Mesothelial cell of epicardium (in vitro differentiated cells): ENCODE measurements at places on chromosomes 12 and 14. TPM values are rescaled to one million over a fixed set of nuclear protein-coding genes. Genes with fewer than 3 reads are reported as not detected.
A peak's percentile ranks its signal among the peaks of the same experiment; 100 is the strongest.

- no peak overlapping the region for H3K4me3 ChIP-seq
- H3K27ac ChIP-seq: no peak overlapping the region
- no peaks in the 10 kb centered on the region for H3K27me3 ChIP-seq
- peaks cover 23% of the 10 kb centered on the region for H3K4me1 ChIP-seq
- no peaks in the 10 kb centered on the region for H3K36me3 ChIP-seq
Measured at GRCh38 chr12:51348116-51348515, 1.6 kb upstream of the CELA1 start.

DNA sequence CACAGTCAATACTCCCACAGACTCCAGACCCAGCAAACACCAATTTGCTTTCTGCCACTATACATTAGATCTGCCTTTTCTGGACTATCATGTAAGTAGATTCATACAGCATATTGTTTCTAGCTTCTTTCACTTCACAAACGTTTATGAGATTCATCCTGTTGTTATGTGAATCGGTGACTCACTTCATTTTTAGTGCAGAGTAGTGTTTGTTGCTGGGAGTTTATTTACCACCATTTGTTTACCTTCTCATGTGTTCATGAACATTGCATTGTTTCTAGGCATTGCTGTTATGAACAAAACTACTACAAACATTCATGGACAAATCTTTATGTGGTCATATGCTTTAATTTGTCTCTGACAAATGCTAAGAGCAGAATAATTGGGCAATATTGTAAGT, 807.8 kb upstream of the TMEM132C start:
- H3K27me3 ChIP-seq: peaks cover 78% of the 10 kb centered on the region
- H3K4me1 ChIP-seq: peaks cover 2% of the 10 kb centered on the region
- DNase-seq: no peak
- H3K4me3 ChIP-seq: no peak overlapping the region

- no peak overlapping the region for H3K4me3 ChIP-seq
- no peak overlapping the region for H3K27ac ChIP-seq
- peaks cover 19% of the 10 kb centered on the region for H3K4me1 ChIP-seq
Measured at GRCh38 chr14:91153360-91153759, 39.5 kb downstream of the DGLUCY start.

- H3K4me3 ChIP-seq: no peak overlapping the region
- peaks cover 64% of the 10 kb centered on the region for H3K27me3 ChIP-seq
- no peaks in the 10 kb centered on the region for H3K36me3 ChIP-seq
- no peak overlapping the region for H3K27ac ChIP-seq
- no peak for DNase-seq
Measured at GRCh38 chr14:20667957-20668356, 16.4 kb upstream of the RNASE4 start.

- H3K4me1 ChIP-seq: peaks cover 37% of the 10 kb centered on the region
- H3K36me3 ChIP-seq: no peaks in the 10 kb centered on the region
- H3K4me3 ChIP-seq: no peak overlapping the region
- no peak for DNase-seq
- H3K27me3 ChIP-seq: no peaks in the 10 kb centered on the region
- peak overlapping the region; percentile 82 for H3K27ac ChIP-seq
Measured at GRCh38 chr14:105091054-105091516, 25.9 kb upstream of the GPR132 start.

DNA sequence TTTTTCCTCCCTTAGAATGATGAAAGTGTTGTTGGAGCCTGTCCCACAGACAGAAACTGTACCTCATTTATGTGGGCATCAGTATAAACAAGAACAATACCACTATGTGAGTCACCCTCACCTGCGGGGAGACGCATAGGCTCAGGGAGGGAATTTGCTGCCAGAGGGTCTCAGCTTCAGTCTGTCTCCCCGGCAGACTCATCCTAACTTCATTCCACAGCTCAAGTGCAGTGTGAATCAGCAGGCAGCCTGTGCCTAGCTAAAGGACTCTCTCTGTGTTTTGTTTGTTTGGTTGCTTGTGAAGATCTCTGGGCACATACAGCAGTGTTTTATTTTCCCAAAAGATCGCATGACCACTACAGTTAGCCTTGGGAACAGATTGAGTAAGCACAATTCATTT, 98.9 kb downstream of the PRKCH start:
- H3K27ac ChIP-seq: no peak overlapping the region
- peaks cover 11% of the 10 kb centered on the region for H3K4me1 ChIP-seq

- DNase-seq: no peak
- H3K27ac ChIP-seq: no peak overlapping the region
- H3K4me1 ChIP-seq: peaks cover 12% of the 10 kb centered on the region
- no peak overlapping the region for H3K4me3 ChIP-seq
- H3K36me3 ChIP-seq: no peaks in the 10 kb centered on the region
Measured at GRCh38 chr12:132176920-132177551, 32.8 kb downstream of the NOC4L start.

- H3K36me3 ChIP-seq: peaks cover 11% of the 10 kb centered on the region
- no peak for DNase-seq
- no peaks in the 10 kb centered on the region for H3K27me3 ChIP-seq
- H3K4me3 ChIP-seq: peak overlapping the region; percentile 72
- H3K27ac ChIP-seq: peak overlapping the region; percentile 31
- H3K4me1 ChIP-seq: peaks cover 46% of the 10 kb centered on the region
Measured at GRCh38 chr14:53948205-53948884, 8.3 kb downstream of the BMP4 start.

GRCh38 chr14:21680072-21680471, 6.5 kb upstream of the OR4E1 start:
- H3K27ac ChIP-seq: no peak overlapping the region
- no peaks in the 10 kb centered on the region for H3K4me1 ChIP-seq
- H3K27me3 ChIP-seq: peaks cover 29% of the 10 kb centered on the region
- H3K4me3 ChIP-seq: no peak overlapping the region
- no peak for DNase-seq
- H3K36me3 ChIP-seq: no peaks in the 10 kb centered on the region

DNA sequence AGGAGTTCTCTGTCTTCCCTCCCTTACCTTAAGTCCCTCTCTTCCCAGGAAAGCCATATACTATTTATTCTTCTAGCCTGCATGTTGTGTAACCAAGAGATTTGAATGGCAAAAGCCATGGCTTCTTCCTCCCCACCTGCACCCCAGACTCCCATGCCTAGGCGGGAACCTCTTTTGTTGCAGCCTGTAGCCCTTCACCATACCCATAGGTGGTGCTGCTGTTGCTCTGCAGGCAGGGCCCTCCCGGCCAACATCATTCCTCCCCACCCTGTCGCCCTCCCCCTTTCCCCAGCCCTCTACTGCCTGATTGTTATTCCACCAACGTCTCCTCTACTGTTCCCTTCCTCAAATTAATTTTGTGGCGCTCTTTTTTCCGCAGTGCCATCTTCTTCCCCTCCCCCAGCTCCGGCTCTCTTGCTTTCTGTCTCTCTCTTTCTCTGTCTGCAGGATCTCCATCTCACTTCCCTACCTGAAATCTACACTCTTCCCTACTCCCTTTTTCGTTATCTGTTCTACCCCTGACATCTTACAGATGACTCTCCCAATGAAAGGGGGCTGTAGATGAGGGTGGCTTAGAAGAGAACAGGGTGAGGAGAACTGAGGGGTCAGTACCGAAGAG, 13.8 kb downstream of the NGDN start:
- H3K27me3 ChIP-seq: no peaks in the 10 kb centered on the region
- no peak overlapping the region for H3K4me3 ChIP-seq
- H3K36me3 ChIP-seq: peaks cover 1% of the 10 kb centered on the region
- no peak for DNase-seq
- peaks cover 17% of the 10 kb centered on the region for H3K4me1 ChIP-seq
- peak overlapping the region; percentile 47 for H3K27ac ChIP-seq

DNA sequence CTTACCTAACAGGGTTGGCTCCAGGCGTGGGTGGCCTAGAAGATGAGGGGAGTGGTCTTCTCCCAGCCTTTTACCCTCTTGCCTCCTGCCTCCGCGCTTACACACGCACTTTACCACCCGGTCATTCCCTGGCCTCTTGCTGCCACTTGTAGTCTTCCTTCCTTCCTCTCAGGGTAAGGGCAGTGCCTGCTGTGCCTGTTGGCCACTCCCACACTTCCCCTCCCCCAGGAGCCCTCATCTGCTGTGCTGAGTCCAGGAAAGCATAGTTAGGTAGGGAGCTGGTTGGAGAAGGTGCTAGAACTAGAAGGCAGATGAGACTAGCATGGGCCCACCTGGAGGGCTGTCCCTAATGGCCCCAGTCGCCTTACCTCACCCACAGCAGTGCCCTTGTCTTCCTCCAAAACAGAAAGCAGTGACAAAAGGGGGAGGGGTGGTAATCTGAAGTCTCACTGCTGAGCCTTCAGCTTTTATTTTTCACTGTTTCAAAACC, 54.3 kb upstream of the SRSF5 start:
- peak overlapping the region; percentile 98 for H3K27ac ChIP-seq
- no peaks in the 10 kb centered on the region for H3K27me3 ChIP-seq
- H3K36me3 ChIP-seq: no peaks in the 10 kb centered on the region
- peak; percentile 46 for DNase-seq
- H3K4me3 ChIP-seq: peak overlapping the region; percentile 36
- H3K4me1 ChIP-seq: peaks cover 64% of the 10 kb centered on the region

DNA sequence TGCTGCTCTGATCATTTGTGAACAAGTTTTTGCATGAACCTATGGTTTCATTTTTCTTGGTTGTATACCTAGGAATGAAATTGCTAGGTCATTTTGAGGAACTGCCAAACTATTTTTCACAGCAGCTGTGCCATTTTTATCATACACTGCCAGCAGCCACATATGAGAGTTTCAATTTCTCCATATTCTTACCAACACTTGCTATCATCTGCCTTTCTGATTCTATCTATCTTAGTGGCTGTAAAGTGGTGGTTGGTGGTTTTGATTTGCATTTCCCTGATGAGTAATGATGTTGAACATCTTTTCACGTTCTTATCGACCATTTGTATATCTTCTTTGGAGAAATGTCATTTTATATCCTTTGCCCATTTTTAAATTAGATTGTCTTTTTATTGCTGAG, 146.1 kb downstream of the C12orf75 start:
- H3K27ac ChIP-seq: no peak overlapping the region
- no peaks in the 10 kb centered on the region for H3K27me3 ChIP-seq
- H3K36me3 ChIP-seq: no peaks in the 10 kb centered on the region

GRCh38 chr12:50104417-50105366, 884 bp downstream of the GPD1 start:
- H3K27ac ChIP-seq: peak overlapping the region; percentile 30
- H3K4me1 ChIP-seq: peaks cover 9% of the 10 kb centered on the region
- H3K36me3 ChIP-seq: peaks cover 7% of the 10 kb centered on the region
- DNase-seq: no peak

GRCh38 chr12:15037091-15037687, 64.3 kb downstream of the PDE6H start:
- no peak overlapping the region for H3K4me3 ChIP-seq
- no peak for DNase-seq
- H3K4me1 ChIP-seq: peaks cover 56% of the 10 kb centered on the region
- H3K27ac ChIP-seq: peak overlapping the region; percentile 45
- no peaks in the 10 kb centered on the region for H3K27me3 ChIP-seq

DNA sequence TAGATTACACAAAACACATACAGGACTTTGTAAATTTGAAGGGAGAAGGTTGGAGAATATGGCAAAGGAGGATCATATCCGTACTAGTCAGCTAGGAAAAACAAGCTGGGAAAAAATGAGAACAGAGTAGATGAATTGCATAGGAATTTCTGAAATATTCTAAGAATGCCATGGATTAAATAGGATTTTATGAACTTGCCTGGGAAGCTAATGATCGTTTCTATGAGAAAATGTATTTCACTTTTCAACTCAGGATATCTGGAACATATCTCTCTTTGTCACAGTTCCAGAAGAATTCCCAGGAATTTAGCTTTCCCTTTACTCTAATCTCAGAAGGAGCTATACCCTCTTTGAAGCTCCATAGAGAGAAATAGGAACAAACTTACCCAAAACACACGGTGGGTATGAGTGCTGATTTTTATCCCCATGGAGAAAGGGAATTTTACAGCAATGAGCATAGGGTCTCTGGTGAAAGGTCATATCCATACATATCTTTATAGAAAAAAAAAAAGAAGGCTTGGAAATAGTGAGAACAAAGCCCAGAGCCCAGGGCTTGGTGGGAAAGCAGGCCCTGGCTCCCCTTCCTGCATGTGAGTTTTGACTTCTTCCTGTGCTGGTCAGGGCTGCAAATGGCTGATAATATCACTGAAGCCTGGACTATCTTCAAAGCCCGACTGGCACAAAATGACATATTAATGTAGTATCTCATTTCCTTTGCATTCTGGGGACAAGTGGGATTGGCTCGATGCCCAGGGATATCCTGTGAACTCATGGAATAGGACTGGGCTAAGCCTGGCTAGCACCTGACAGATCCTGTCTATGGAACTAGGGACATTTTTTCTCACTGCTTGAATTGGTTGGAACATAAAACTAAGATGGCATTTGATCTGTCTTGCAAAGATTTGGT, 136.3 kb downstream of the AEBP2 start:
- peaks cover 24% of the 10 kb centered on the region for H3K36me3 ChIP-seq
- DNase-seq: no peak
- peak overlapping the region; percentile 90 for H3K27ac ChIP-seq
- peaks cover 45% of the 10 kb centered on the region for H3K4me1 ChIP-seq

DNA sequence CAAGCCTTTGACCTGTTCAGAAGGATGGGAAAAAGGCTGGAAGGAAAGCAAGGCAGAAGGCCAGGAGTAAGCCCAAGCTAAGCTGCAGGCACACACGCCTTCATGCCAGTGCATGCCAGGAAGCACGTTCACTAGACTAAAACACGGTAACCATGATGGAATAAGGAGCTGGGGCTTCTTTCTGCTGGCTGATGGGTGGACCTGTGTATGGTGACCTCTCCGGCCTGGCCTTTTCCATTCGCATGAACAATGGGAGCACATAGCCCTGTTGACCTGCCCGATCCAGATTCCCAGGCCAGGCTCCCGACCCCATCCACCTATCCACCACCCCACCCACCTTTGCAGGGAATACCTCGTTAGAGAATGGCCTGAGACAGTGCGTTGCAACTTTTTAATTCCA, 22.8 kb downstream of the VSX2 start:
- H3K4me3 ChIP-seq: no peak overlapping the region
- H3K36me3 ChIP-seq: no peaks in the 10 kb centered on the region
- DNase-seq: no peak
- peaks cover 32% of the 10 kb centered on the region for H3K27me3 ChIP-seq
- H3K4me1 ChIP-seq: peaks cover 3% of the 10 kb centered on the region

GRCh38 chr12:120055231-120056000, 61.1 kb downstream of the RAB35 start:
- H3K27ac ChIP-seq: peak overlapping the region; percentile 56
- no peaks in the 10 kb centered on the region for H3K27me3 ChIP-seq
- H3K4me3 ChIP-seq: no peak overlapping the region
- peaks cover 7% of the 10 kb centered on the region for H3K4me1 ChIP-seq
- DNase-seq: no peak

ATP5F1B gene
- 361 to 391 TPM (median 387 TPM) in 3 replicates for total RNA-seq

ADCY6 gene
- total RNA-seq: 65.4 to 69.2 TPM (median 66.1 TPM) in 3 replicates

DLK1 gene
- 958 to 1,165 TPM (median 1,080 TPM) in 3 replicates for total RNA-seq

ACOT4 gene
- total RNA-seq: 1.4 to 1.6 TPM (median 1.5 TPM) in 3 replicates

STON2 gene
- 60.4 to 63.5 TPM (median 63.0 TPM) in 3 replicates for total RNA-seq

KRT85 gene
- total RNA-seq: not detected in 3 replicates

PCED1B gene
- 2.8 to 4.8 TPM (median 3.1 TPM) in 3 replicates for total RNA-seq

LRP1-AS gene
- not detected in 3 replicates for total RNA-seq

NFE2 gene
- total RNA-seq: 0.45 to 0.75 TPM (median 0.47 TPM) in 3 replicates

TEX52 gene
- total RNA-seq: not detected in 3 replicates

LUM gene
- total RNA-seq: 490 to 545 TPM (median 508 TPM) in 3 replicates

GLIPR1L2 gene
- total RNA-seq: 0.89 to 1.6 TPM (median 1.4 TPM) in 3 replicates
